ENCODE measurements at places on chromosomes 11 and 22. TPM values are rescaled to one million over a fixed set of nuclear protein-coding genes. Genes with fewer than 3 reads are reported as not detected.

- H3K27me3 ChIP-seq: no peaks in the 10 kb centered on the region
- peak overlapping the region; percentile 21 for H3K27ac ChIP-seq
- no peaks in the 10 kb centered on the region for H3K36me3 ChIP-seq
- H3K4me1 ChIP-seq: peaks cover 74% of the 10 kb centered on the region
Measured at GRCh38 chr22:42683578-42684283, 34.5 kb upstream of the CYB5R3 start.

DNA sequence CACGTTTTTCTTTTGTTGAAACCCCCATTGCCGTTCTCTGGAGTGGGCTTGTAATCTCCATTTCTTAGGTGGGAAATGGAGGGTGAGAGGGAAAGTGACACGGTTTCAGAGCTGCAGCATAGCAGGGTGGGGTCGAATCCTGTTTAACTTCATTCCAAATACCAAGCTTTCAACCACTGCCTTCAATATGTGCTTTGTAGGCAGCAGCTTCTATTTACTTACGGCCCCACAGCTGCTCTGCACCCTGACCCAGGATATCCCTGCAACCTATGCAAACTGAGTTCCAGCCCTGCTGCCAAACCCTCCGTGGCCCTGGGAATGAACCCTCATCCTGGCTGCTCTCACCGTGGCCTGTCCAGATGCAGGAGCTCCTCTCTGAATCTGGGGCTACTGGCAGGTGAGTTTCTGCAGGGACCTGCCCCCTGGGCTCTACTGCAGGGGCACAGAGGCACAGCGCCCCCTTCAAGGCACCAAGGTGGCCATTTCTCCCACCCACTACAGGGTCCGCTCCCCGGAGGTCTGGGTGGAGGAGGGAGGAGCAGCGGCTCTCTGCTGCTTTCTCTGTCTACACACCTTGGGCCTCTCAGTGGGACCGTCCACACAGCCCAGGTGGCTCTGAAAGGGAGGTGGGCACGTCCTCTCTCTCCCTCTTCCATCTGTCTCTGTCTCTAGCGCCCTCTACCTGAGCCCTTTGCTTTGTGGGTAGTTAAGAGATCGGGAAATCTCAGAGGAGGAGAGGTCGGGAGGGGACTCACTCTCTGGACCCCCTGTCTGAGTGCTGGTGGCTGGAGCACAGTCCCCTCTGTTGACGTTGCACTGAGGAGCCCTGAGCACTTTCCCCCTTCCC, 279.1 kb downstream of the BRD1 start:
- peak; percentile 30 for DNase-seq
- no peak overlapping the region for H3K27ac ChIP-seq
- H3K4me3 ChIP-seq: no peak overlapping the region
- no peaks in the 10 kb centered on the region for H3K36me3 ChIP-seq

DNA sequence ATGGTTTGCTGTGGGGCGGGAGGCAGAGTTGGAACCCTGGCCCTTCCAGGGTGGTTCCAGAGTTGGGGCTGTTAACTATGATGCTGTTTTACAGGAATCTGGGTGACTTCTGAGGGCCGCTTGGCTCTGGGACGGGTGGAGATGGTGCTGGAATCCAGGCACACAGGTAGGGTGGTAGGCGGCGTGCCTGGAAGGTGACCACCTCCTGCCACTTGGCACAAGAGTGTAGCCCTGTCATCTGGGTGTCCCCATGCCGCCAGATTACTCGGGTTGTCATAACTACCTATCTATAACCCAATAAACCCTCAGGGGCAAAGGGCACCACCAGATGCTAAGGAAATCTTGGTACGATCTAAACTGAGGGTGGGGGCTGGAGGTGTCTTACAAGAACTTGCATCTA, 1.3 kb downstream of the CARS1 start:
- H3K27ac ChIP-seq: no peak overlapping the region
- H3K4me1 ChIP-seq: peaks cover 23% of the 10 kb centered on the region
- H3K4me3 ChIP-seq: peak overlapping the region; percentile 91
- no peak for DNase-seq

GRCh38 chr22:46662226-46662625, 42.0 kb downstream of the GRAMD4 start:
- H3K36me3 ChIP-seq: peaks cover 54% of the 10 kb centered on the region
- H3K27ac ChIP-seq: no peak overlapping the region
- DNase-seq: no peak
- H3K4me1 ChIP-seq: no peaks in the 10 kb centered on the region

- H3K27me3 ChIP-seq: no peaks in the 10 kb centered on the region
- no peaks in the 10 kb centered on the region for H3K36me3 ChIP-seq
- peaks cover 1% of the 10 kb centered on the region for H3K4me1 ChIP-seq
- no peak overlapping the region for H3K27ac ChIP-seq
Measured at GRCh38 chr11:5593146-5593545, 3.3 kb upstream of the TRIM6 start.

Gene PDGFB
- total RNA-seq: 30.5 TPM

Data from lower lobe of right lung (tissue), 2 donors.